ENCODE measurements at places on chromosomes 6 and 20. TPM values are rescaled to one million over a fixed set of nuclear protein-coding genes. Genes with fewer than 3 reads are reported as not detected.

DNA sequence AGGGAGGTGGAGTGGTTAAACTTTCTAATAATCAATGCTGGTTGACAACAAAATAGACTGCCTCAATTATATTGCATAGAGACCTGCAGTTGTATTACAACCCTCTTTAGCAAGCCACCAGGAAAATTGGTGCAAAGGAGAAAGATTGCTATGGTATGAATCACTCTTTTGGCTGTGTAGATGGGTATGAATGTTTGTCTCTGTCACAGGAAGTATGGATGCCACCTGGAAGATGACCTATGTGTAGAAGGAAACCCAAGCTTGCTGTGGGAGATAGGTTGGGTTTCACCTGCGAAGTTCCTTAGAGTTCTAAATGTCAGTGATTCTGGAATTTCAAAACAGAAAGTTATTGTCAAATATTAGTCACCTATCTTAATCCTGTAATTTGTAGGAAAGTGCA is 134.6 kb downstream of the SOBP start:
- H3K27me3 ChIP-seq, result no peaks in the 10 kb centered on the region
- DNase-seq, result no peak
- no peaks in the 10 kb centered on the region for H3K36me3 ChIP-seq
- no peak overlapping the region for H3K27ac ChIP-seq
- no peak overlapping the region for H3K4me3 ChIP-seq

DNA sequence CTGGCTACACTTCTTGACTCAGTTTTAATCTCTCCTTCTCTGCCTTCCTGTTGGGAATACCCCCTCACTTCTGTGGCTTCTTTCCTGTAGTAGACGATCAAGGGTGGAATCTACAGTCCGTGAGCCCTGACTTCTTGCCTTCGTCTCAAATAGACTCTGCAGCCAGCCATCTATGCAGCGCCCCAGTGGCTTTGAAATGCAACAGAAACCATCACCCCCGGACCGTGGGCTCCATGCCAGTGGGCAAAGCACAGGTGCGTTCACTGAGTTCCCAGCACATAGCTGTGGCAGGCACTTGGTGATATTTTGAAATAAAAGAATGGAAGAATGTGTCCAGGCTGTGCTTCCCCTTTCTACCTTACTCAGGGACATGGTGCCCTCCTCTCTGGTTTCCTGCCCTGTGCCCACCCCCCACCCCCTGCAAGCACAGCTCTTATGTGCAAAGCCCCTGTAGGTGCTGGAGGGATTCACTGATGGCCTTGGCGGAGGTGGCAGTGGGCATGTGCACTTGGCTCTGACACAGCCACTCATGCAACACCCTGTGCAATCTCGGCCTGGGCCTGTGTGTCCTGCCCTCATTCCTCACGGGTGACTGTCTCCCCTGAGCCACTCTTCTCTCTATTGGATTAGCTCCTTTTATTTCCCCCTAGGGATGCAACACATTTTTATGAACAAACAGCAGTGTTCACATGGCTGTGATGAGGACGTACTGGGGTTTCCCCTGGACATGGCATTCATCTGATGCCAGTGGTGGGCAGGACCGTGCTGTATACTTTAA is 5.5 kb upstream of the CDSN start:
- H3K4me3 ChIP-seq, result no peak overlapping the region
- no peaks in the 10 kb centered on the region for H3K27me3 ChIP-seq
- H3K27ac ChIP-seq, result peak overlapping the region; percentile 45
- DNase-seq, result peak; percentile 79

- DNase-seq, result no peak
- no peaks in the 10 kb centered on the region for H3K36me3 ChIP-seq
- H3K4me3 ChIP-seq, result no peak overlapping the region
Measured at GRCh38 chr20:16036331-16036730, 536.9 kb downstream of the KIF16B start.

DNA sequence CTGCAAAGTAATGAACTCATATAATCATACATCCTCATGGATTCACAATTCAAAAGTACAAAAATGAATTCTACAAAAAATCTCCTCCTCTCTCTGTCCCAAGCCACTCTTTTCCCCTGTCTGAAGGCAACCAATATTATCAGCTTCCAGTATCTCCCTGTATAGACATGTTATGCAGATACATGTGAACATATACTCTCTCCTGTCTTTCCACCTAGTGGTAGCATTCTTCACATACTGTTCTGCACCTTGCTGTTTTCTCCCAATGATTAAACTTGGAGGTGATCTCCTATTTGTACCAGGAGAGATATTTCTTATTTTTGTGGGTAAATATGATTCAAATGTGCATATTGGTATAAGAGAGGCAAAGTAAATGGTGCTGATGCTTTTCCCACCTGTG is 416.4 kb downstream of the EPM2A start:
- no peak for DNase-seq
- no peak overlapping the region for H3K4me3 ChIP-seq
- H3K27me3 ChIP-seq, result no peaks in the 10 kb centered on the region

DNA sequence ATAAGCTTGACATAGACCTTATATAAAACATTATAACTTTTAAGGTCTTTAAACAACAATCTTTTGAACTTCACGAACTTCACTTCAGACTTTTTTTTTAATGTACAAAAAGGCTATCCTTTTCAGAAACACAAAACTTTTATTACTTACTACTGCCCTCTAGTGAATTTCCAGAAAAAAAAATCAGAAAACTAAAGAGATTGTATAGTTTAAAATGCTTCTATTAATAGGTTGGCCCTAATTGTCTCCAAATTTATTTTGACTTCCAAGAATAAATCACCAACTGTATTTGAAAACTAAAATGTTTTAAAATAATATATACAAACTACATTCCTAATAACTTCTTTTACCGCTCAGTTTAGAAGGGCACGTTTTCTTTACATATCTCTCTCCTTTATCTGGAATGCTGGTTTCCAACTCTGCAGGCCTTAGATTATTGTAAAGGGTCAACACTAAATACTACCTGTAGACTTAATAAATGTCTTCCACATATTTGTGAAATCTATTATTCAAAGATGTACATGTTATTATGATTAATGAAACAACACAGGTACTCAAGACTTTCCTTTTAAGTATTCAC is 66.8 kb downstream of the LMBRD1 start:
- no peaks in the 10 kb centered on the region for H3K36me3 ChIP-seq
- DNase-seq, result no peak
- H3K4me3 ChIP-seq, result no peak overlapping the region
- H3K27me3 ChIP-seq, result no peaks in the 10 kb centered on the region
- H3K27ac ChIP-seq, result no peak overlapping the region

The REV3L gene
- 40.6 TPM for total RNA-seq

DNA sequence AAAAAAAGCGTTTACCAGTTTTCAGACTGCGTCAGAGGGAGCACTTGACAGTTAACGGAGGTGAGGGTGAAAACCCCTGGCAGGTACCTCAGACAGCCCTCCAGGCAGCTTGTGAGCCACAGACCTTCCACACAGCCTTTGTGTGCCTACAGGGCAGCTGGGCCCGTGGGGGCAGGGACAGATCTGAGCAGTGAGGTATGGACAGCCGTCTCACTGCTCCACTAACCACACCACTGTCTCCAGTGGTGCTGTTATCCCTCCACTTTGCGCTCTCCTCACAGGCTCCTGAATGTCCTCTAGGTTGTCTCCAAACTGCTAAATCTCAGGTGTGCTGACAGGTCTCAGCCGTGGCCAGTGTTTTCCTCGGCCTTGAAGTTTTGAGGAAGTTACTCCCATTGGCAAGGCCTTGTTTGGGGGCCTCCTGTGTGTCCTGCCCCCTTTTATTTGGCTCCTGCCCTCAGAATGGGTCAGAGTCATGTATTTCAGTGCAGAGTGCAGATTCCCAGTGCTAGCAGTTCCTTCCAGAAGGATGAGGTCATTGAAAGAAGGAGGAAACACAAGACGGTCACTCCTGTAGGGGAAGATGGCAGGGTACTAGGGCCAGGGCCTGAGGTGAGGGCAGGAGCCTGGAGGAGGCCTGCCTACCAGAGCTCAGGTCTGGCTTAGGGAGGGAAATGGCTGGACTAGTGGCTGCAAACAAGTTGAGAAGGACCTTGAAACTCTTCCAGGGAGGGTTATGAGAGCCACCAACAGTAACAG is 11.8 kb downstream of the GFRA4 start:
- 0 out of 2 replicates have a peak, but pooled peaks cover 6% of the 10 kb centered on the region for H3K4me1 ChIP-seq
- DNase-seq, result peak; percentile 31
- H3K36me3 ChIP-seq, result 0 out of 2 replicates have a peak, but pooled peaks cover 7% of the 10 kb centered on the region
- no peak overlapping the region for H3K27ac ChIP-seq
- no peak overlapping the region for H3K4me3 ChIP-seq

- no peak for DNase-seq
- H3K36me3 ChIP-seq, result peaks cover 8% of the 10 kb centered on the region
- H3K4me3 ChIP-seq, result no peak overlapping the region
- H3K4me1 ChIP-seq, result no peaks in the 10 kb centered on the region
Measured at GRCh38 chr6:100449239-100449691, 15.5 kb downstream of the SIM1 start.

The DEFB127 gene
- not detected for total RNA-seq

The KCNB1 gene
- not detected for total RNA-seq

The OGFRL1 gene
- 32.1 TPM for total RNA-seq

- no peak overlapping the region for H3K4me3 ChIP-seq
- H3K4me1 ChIP-seq, result peaks cover 10% of the 10 kb centered on the region
- H3K36me3 ChIP-seq, result peaks cover 3% of the 10 kb centered on the region
- DNase-seq, result peak; percentile 70
- H3K27ac ChIP-seq, result no peak overlapping the region
Measured at GRCh38 chr20:50625986-50626677, 65.2 kb downstream of the RIPOR3 start.

The COL21A1 gene
- total RNA-seq, result 12.6 TPM

DNA sequence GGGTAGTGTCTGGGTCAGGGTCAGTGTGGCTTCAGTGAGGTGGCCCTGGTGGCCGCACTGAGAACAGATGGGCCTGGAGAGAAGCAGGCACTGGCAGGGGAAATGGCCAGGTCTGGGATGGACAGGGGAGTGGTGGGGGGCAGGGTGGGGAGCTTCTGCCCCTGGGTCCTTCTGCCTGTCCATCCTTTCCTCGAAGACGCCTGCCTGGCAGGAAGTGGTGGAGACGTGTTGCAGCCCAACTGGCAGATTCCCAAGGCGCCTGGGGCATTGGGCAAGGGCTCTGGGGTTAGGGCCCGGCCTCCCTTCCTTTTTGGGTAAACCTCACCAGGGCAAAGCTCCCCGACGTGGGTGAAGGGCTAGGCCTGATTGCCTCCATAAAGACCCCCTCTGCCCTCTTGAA is 10.4 kb downstream of the SRC start:
- DNase-seq, result no peak
- no peak overlapping the region for H3K4me3 ChIP-seq
- no peaks in the 10 kb centered on the region for H3K27me3 ChIP-seq
- no peak overlapping the region for H3K27ac ChIP-seq

GRCh38 chr20:36093025-36093803 is 61.3 kb upstream of the EPB41L1 start:
- H3K27ac ChIP-seq, result no peak overlapping the region
- DNase-seq, result no peak
- H3K4me1 ChIP-seq, result peaks cover 33% of the 10 kb centered on the region
- peaks cover 24% of the 10 kb centered on the region for H3K27me3 ChIP-seq
- peak overlapping the region; percentile 44 for H3K4me3 ChIP-seq

The PRND gene
- not detected for total RNA-seq

GRCh38 chr6:73727114-73727513 is 31.1 kb downstream of the CD109 start:
- no peak for DNase-seq
- H3K36me3 ChIP-seq, result peaks cover 7% of the 10 kb centered on the region
- H3K4me1 ChIP-seq, result peaks cover 10% of the 10 kb centered on the region
- no peak overlapping the region for H3K4me3 ChIP-seq

DNA sequence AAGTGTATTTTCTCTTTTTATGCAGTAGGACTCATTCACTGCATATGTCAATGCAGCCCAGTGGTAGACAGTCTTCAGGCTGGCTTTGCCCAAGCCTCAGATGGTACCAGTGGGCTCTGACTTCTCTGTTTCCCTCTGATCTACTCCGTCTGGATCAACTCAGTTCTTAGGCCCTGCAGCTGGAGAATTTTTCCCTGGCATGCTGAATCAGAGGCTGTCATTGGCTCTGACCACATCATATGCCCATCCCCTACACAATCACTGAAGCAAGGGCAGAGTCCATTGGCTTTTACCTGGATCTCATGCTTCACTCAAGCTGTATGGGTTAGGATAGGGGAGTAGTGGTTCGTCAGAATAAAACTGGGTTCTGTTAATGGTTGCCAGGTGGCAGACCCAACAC is 57.8 kb downstream of the KIZ start:
- peaks cover 16% of the 10 kb centered on the region for H3K4me1 ChIP-seq
- DNase-seq, result no peak
- H3K36me3 ChIP-seq, result no peaks in the 10 kb centered on the region

GRCh38 chr6:141866731-141867497 is 265.8 kb upstream of the GJE1 start:
- H3K27ac ChIP-seq, result no peak overlapping the region
- no peak for DNase-seq
- no peak overlapping the region for H3K4me3 ChIP-seq
- no peaks in the 10 kb centered on the region for H3K4me1 ChIP-seq
- H3K27me3 ChIP-seq, result no peaks in the 10 kb centered on the region
- no peaks in the 10 kb centered on the region for H3K36me3 ChIP-seq

DNA sequence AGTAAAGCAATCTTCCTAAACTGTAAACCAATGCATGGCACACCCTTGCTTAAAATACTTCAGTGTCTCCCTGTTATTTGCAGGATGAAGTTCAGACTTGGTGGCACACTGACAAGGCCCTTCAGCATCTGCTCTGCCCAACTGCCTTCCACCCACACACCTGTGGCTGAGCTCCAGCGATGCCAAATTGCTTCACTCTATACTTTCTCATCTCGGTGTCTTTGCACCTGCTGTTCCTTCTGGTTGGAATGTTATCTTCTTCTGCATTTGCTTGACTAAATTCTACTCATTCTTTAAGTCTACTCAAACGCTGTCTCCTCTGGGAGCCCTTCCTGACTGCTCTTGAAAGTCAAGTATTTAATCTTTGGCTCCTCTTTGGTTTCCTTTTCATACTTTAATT is 100.1 kb upstream of the SUPT3H start:
- no peaks in the 10 kb centered on the region for H3K27me3 ChIP-seq
- H3K4me3 ChIP-seq, result no peak overlapping the region
- peaks cover 86% of the 10 kb centered on the region for H3K4me1 ChIP-seq

The APCDD1L gene
- not detected for total RNA-seq

Data from SJSA1 (cell line).